ENCODE measurements at places on chromosomes 4 and X.

DNA sequence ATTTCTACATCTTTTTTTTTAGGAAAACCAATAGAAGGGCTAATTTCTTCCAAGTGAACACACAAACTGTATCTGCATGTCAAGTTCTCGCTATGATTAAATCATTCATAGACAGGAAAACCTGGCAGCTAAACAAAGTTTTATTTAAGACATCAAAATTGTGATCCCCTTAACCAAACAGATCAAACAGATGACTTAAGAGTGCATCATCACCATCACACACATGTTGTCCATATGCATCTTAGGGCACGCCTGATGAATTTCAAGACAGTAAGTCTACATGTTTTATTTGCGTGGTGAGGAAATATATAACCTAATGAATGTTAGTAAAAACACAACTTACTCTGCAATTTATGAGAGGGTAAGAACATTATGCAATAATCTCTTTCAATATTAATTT is 317.0 kb upstream of the ANXA10 start:
- DNase-seq = no peak

- no peak for DNase-seq
These were observed 42.2 kb downstream of the UGT2A3 start for GRCh38 chr4:68909385-68909784.

GRCh38 chr4:69214716-69215115 is at the start of gene UGT2B11:
Gene UGT2B11, minus strand, starts transcription at chr4:69214748. Its CDS starts 26 bp downstream, at chr4:69214722.
- DNase-seq = no peak

DNA sequence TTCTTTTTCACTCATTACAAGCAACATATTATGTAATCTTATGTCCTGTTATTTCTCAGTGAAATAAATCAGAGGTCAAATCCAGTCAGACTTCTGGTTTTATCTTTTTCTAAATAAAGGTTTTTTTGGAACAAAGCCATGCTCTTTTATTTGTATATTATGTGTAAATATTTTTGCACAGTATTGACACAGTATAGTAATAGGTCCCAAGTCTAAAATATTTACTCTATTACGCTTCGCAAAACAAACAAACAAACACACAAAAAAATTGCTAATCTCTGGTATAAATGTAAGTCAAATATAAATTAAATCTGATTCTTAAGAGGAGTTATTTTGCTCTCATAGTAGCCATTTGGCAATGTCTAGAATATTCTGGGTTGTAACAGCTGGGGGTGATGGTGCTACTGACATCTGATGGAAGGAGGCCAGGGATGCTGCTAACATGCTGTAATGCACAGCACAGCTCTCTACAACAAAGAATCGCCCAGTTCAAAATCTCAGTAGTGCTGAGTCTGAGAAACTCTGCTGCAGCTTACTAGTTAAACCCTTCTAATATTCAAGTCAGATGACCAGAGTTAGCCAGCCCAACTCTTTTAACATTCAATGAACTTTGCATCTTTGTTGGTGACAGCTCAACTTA is 602.1 kb downstream of the RAB28 start:
- DNase-seq = no peak

- DNase-seq = no peak
These were observed 208.4 kb downstream of the ANTXR2 start for GRCh38 chr4:79864500-79865200.

GRCh38 chrX:39361736-39362135 is 560.5 kb downstream of the MID1IP1 start:
- DNase-seq = no peak

GRCh38 chr4:54659749-54660535 is 2.2 kb downstream of the KIT start:
- no peak for DNase-seq

DNA sequence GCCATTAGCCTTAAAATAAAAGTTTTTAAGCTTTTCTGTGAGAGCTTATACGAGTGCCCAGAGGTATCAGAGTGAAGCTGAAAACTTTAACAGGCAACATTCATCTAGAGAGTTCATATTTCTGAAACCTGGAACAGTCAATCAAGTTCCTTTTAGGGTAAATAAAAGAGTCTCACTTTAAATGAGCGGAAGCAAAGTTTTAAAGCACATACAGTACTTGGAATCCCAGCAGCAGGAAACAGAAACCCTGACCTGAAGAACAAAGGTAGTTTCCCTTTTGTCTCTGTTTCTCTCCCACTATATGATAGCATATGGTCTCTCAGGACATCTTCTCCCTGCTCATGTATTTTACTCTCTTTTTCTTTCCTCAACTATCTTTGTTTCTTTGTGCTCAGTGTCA is 153.0 kb downstream of the ASB9 start:
- no peak for DNase-seq

GRCh38 chrX:116111934-116112595 is 58.5 kb upstream of the AGTR2 start:
- no peak for DNase-seq

DNA sequence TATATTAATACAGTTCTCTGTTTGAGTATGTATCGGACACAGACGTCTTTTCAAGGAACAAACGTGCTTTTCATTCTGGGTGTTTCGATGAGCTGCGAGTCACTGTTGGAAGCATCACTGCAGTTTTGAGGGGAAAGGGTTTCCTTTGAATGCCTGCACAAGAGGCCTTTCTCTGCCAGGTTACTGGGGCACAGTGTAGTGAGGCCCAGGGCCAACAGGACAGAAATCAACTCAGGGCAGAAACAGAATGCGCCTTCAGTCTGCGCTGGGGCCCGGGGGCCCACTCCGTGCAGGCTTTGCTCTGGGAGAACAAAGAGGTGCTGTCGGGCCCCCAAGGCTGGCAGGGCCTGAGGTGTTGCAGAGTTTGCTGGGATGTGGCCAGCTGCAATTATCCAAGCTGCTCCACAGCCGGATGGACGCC is 2.3 kb upstream of the PPP2R3B start:
- no peak for DNase-seq

DNA sequence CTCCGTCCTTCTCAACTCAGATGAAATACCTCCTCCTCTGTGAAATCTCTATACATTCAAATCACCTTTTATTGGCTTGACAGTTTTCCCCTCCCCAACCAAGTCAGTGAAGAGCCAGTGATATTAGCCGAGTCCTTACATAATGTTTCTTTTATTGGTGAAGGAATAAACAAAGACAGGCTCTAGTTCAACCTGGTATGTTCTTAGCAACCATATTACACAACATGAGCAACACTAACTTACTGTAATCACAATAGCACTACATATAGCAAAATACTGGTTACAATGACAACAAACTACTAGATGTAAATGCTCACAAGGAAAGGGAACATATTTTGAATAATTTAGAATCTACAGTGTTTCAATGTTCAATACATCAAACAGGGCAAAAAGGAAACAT is 19.9 kb downstream of the DHX15 start:
- DNase-seq = no peak

- no peak for DNase-seq
These were observed 216.1 kb upstream of the PSAPL1 start for GRCh38 chr4:7650606-7651385.

DNA sequence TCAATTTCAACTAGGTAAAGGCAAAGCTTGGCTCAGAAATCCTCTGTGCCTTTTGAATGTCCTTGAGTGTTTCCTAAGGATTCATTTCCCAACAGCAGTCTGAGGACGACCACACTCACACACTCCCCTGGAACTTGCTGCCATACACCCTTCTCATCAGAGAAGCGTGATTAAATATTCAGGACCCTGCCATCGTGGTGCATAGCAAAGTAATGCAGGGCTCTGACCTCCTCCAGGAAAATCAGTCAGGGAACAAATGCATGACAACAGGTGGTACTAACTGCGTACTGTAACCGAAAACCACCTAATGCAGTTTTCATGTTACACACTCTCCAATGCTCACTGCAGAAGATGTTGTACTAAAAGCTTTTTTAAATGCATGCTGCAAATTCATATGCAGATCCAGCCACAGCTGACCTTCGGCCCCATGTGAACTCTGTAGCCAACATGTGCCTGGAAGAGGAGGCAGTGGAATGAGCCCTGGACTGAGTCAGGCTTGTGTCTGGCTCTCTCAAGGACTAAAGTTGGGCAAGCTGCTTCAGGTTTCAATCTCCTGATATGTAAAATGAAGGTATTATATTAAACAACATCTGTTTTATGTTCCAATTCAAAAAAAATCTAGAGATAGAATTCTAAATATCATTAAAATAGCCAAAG is 238.3 kb downstream of the KCNIP4 start:
- DNase-seq = no peak

DNA sequence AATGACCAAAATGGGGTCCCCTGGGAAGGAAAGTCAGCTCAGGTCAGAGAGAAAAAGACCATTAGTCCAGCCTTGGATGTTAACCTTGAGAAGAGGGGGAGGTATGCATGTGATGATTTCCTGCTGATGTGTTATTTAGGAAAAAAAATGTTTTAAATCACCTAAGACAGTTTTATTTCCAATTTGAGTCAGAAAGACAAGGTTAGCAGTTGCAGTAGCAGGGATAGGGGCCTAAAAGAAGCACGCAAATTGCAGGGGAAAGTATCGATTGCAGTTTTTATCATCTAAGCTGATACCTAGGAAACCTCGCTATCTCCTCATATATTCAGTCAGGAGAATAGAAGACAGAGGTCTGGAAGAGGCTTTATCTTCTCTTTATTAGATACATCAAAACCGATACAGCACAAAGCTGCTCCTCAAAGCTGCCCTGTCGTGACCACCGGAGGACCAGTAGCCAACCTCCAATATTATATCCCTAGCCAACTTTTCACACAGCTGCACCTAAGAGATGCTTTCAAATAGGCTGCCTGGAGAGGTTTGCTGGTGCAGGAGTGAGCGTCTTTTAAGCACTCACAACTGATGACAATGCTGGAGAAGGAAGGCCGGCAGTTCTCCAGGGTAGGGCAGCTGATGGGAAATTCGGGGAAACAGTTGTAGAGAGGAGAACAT is 289.4 kb downstream of the INPP4B start:
- no peak for DNase-seq

- no peak for DNase-seq
These were observed 109.2 kb upstream of the HS3ST1 start for GRCh38 chr4:11537846-11538245.

GRCh38 chrX:113390531-113390930 is 549.9 kb upstream of the AMOT start:
- DNase-seq = no peak

DNA sequence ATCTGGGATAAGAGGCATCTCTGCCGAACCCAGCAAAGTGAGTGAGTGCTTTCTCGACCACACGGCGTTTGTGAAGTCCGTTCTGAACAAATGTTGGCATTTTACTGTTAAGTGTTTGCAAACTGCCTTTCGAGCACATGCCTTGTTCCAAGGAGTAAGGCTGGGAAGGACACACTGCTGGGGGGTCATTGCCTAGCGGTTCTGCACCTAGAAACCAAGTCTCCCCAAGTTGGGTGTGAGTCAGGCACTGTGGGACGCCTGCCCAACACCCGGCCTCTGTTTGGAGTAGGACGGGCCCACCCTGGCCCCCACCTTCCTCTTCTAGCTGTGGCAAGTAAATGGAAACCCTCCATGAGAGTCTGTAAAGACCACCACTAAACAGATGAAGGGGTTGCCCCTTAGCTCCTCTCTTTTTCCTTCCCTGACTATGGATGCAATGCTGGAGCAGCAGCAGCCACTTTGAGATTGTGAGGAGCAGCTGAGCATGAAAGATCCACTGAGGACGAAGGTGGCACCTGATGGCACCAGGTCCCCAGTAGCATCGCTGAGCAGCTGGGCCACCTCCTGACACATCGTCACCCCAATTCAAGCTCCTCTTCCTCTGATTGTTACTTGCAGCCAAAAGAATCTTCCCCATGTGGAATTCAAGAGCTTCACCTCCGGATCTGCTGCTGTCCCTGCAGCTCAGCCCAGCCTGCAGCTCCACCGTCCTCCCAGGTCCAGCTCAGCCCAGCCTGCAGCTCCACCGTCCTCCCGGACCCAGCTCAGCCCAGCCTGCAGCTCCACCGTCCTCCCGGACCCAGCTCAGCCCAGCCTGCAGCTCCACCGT is 6.3 kb downstream of the CPLX1 start:
- no peak for DNase-seq

- DNase-seq = no peak
These were observed 1.6 kb upstream of the ABLIM2 start for GRCh38 chr4:8160233-8160560.

DNA sequence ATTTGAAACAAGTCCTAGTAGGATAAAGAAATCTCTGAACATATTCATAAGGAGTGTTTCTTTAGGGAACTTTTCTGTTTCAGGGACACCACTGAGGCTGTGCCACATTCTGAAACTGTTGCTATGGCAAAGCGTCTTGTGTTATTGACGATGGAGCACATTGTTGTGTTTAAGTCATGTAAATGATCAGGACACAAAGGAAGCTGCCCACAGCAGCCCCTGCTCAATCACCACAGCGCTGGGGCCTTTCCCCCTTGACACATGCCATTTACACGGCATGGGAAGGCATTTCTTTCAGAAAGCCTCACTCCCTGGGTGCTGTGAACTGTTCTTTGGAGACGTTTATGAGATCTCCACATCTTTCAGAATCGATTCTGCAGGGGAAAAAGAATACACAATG is 39.8 kb upstream of the MID1 start:
- DNase-seq = no peak

- no peak for DNase-seq
These were observed 98.2 kb upstream of the PGRMC2 start for GRCh38 chr4:128385683-128386304.

DNA sequence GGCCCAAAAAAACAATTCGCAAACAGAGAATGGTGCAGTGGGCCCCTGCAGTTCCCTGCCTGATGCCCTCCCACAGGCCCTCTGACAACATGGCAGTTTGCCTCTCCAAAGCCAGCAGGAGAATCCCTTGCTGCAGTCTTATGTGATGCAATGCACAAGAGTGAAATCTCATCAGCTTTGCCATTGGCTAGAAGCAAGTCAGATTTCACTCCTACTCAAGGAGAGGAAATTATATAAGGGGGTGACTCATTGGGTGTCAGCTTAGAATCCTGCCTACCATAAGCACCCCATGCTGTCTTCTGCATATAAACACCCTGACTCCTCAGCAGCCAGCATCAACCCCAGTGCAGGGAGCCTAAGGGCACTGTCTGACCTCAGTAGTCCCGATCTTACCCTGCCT is 157.3 kb upstream of the LDB2 start:
- no peak for DNase-seq

GRCh38 chr4:94889946-94890345 is 132.2 kb downstream of the BMPR1B start:
- DNase-seq = no peak

GRCh38 chr4:90127223-90127705 is at the start of gene CCSER1:
Gene CCSER1, plus strand, starts transcription at chr4:90127394.
- DNase-seq = no peak

- no peak for DNase-seq
These were observed 1.0 kb upstream of the TLR1 start for GRCh38 chr4:38805530-38806145.

- DNase-seq = no peak
These were observed 30.9 kb upstream of the LGI2 start for GRCh38 chr4:25061602-25062001.

GRCh38 chr4:87853108-87853507 is 20.3 kb downstream of the MEPE start:
- DNase-seq = no peak

- DNase-seq = no peak
These were observed 52.0 kb downstream of the ENOPH1 start for GRCh38 chr4:82482387-82482786.

- no peak for DNase-seq
These were observed 212.7 kb downstream of the KCTD8 start for GRCh38 chr4:44235897-44236296.
